ENCODE measurements at places on chromosomes 4 and X.
A peak's percentile ranks its signal among the peaks of the same experiment; 100 is the strongest.

- DNase-seq, result no peak
Observed at GRCh38 chr4:78292341-78292740, 235.2 kb downstream of the FRAS1 start.

DNA sequence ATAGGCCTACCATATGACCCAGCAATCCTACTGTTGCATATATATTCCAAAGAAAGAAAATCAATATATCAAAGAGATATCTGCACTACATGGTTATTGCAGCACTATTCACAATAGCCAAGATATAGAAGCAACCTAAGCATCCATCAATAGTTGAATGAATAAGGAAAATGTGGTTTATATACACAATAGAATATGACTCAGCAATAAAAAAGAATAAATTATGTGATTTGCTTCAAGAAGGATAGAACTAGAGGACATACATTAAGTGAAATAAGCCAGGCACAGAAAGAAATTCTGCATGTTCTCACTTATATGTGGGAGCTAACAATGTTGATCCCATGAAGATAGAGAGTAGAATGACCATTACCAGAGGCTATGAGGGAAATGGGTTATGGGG is 13.1 kb upstream of the FHIP1A start:
- DNase-seq, result no peak

- no peak for DNase-seq
Observed at GRCh38 chr4:164442180-164442579, 311.8 kb upstream of the SMIM31 start.

- peak; percentile 66 for DNase-seq
Observed at GRCh38 chr4:16843831-16844508, 54.5 kb downstream of the LDB2 start.

GRCh38 chr4:175092114-175092513 is 174.0 kb downstream of the ADAM29 start:
- DNase-seq, result no peak

DNA sequence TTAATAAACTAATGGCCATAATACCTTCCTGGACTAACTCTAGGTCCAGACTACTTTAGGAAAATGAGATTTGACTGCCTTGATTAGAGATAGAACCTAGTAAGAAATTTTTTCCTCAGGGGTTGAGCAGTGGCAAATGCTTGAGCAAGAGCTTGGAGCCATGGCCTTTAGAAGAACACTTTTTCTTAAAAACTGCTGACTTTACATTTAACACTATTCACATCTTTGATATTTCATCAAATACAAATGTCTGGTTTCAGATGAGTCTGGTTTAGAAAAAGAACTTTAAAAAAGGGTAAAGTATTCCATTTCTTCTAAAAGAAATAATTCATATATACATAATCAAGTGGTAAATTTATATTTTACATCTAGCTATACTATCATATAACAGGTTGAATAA is 680.9 kb upstream of the PITX2 start:
- DNase-seq, result no peak

GRCh38 chrX:2521092-2521926 is 20.5 kb upstream of the DHRSX start:
- DNase-seq, result no peak

- no peak for DNase-seq
Observed at GRCh38 chr4:163343604-163344146, at the start of gene NPY5R. Gene NPY5R, plus strand, starts transcription at chr4:163343892. Its CDS starts 6,382 bp downstream, at chr4:163350274.

DNA sequence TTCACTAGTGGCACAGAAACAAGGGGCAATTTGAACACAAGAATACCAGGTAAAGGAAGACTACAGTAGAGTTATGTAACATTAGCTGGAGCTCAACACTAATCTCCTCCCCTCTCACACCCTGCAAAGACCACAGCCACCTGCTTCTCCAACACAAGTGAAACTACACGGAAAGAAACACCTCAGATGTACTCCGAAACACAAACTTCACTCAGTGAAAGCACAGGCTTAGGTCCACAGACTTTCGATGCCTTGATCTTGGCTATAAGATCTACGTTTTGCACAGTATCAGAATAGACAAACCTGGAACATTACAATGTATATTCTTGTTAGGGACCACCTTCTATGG is 7.6 kb downstream of the ACSL1 start:
- DNase-seq, result no peak

GRCh38 chr4:59455751-59456150 is 1744.4 kb upstream of the ADGRL3 start:
- DNase-seq, result peak; percentile 3

DNA sequence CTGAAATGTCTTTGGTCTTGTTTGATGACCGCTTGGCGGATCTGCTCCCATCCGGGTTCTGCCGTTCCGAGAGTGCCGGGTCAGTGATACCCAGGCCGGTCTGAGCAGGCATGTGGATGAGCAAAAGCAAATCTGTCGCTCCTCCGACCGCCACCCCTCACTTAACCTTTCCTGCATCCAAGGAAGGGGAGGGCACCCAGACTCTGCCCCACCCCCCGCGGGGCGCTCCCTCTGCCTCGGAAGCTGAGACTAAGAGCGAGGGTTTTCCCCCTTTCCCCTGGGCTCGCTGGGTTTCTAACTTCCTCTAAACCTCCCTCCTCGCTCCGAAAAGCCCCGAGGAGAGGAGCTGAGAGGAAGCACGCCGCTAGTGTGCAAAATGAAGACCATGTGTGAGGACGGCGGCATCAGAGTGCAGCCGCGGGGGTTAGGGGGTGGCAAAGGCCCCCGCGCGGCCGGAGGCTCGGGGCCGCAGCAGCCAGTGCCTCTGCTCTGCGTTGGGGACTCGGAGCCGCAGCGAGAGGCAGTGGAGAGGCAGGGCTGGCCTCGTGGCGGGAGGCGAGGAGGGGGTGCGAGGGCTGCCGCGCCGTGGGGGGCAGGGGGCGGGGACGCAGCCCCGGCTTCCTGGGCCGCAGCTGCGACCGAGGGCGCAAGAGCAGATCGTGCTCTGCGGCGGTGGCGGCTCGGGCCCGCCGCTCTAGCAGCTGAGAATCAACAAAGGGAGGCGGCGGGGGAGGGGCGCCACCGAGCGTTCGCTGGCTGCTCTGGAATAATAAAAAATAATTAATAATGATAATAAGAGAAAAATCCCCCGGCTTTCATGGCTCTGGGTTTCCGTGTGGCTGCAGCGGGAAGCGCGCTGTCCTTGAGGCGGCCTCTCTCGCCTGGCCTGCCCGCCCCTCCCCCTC is 55.8 kb upstream of the BCOR start:
- DNase-seq, result no peak

DNA sequence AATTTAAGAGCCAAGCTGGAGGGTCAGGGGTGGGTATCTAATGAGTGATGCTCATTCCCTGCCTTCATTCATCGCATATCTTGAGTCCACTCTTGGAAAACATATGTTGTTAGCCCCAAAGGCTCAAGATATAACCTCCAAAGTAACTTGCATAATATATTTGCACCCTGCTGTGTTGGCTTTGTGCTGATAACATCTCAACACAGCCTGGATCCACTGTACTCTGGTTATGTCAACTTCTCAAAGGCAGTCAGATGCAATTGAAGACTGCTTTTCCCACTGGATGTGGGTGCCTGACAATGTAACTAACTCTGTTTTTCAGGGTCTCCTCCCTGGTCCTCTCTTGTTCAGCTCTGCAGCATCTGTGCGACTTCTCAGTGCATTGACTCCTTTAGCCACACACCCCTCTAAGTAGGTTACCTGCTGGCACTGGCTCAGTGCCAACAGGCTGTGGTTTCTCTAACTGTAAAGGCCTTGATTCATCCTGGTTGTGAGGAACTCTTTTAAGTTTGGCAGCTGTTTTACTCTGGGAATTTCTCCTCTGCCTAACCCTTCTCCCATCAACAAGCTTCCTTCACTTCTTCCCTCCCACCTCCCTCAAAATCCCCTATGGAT is 28.1 kb downstream of the SLC16A2 start:
- DNase-seq, result no peak

GRCh38 chr4:165204462-165204830 is 2.9 kb upstream of the KLHL2 start:
- no peak for DNase-seq

GRCh38 chr4:15198070-15198727 is 195.9 kb downstream of the CPEB2 start:
- DNase-seq, result no peak

DNA sequence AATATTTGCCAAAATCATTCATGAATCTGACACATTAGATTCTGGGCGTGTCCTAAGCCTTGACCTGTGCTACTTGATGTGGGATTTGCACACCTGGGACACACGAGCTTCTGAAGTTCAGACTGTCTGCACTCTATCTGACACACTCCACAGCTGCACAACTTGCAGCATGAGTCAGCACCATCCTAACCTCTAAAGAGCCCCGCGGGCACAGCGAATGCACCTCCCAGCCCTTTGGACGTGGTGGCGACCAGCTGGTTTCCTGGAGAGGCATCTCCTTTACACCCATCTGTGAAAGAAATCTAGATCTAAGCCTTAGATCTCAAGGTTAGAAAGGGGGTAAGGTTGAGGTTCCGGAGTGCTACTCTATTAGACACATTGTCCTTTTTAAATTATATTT is 69.2 kb downstream of the SORBS2 start:
- no peak for DNase-seq

DNA sequence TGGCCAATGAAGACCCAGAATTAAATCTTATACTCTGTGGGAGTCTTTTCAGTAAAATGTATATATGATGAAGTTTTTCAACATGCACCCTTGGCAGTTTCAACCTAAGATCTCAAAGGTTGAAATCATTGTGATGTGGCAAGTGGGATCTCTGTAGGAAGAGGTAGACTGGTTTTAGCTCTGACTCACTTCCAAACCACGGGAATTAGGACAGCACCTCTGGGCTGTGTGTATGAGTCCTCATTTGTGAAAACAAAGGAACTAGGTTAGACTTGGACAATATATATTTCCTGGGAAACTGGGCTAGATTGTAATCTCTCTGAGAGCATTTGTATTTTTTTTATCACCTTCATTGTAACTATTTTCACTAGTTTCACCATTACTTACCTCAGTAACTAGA is 333.0 kb downstream of the ADGRL3 start:
- peak; percentile 40 for DNase-seq

DNA sequence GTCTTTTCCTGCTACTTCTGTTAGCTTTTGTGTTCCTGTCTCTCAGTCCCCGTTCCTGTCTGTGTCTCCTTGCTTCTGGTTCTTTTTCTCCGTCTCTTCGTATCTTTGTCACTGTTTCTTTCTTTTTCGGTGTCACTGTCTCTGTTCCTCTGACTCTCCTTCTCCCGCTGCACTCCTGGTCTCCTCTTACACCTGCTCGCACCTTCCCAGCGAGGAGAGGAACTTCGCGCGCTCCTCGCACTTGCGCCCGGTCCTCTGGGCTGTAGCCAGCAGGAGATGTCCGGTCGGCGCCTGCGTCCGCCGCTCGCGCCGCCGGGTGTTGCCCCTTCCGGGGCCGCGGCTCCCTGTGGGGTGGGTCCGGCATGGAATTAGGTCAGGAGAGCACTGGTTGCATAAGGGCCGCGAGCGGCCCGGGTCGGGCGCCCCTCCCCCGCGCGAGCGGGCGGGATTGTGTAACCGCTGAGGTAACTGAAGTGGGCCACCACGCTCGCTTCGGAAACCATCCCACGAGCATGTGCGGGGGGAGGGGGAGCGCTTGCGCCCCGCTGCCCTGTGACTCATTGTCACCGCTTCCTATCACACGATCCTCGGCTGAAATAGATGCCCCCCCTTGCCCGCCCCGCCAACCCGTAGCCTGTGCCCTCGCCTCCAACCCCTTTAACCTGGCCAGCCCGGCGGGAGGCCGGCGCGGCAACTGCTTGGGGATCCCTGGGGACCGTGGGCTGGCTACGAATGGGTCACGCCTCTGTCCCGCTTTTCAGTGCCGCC is 1.6 kb downstream of the LONRF3 start:
- no peak for DNase-seq

DNA sequence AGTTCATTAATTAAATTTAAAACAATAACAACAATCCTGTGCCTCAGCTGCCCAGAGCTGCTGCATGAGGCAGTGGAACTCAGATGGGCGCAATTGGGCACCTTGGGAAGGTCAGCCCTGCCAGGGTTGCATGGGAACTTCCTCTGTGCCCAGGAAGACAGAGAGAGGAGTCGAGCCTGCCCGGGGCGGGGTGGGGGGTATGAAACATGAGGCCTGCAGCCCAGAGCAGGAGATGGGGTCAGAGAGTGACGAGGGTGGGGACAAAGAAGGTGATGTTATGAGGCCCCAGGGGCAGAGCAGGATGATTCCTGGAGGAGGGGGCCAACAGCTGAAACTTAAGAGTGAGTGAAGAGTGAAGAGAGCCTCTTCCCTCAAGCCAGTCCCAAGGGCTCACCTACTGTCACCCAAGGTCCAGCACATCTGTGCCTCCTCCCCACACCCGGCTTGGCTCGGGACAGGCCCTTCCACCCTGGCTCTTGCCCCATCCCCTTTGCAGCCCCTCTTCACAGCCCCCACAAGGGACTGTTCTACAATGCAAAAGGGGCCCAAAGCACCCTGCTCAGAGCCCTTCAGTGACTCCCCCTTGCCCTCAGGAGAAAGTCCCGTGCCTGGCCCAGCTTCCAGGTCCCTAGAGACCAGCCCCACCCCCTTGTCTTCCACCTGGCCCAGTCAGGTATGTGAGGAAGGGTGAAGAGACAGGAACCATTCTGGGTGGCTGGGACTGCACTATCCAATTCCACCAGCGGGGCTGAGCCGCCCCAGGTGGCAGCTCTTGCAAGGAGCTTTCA is 31.4 kb downstream of the HMX1 start:
- DNase-seq, result no peak

GRCh38 chrX:40663078-40663740 is 15.8 kb upstream of the CXorf38 start:
- no peak for DNase-seq

GRCh38 chr4:6811165-6811564 is 28.6 kb downstream of the KIAA0232 start:
- no peak for DNase-seq

GRCh38 chr4:13530823-13531624 is 13.3 kb downstream of the NKX3-2 start:
- DNase-seq, result no peak

GRCh38 chrX:19372547-19373331 is 29.0 kb downstream of the PDHA1 start:
- no peak for DNase-seq

- DNase-seq, result no peak
Observed at GRCh38 chr4:141174457-141174856, 41.2 kb upstream of the RNF150 start.

- no peak for DNase-seq
Observed at GRCh38 chr4:128454881-128455280, 167.3 kb upstream of the PGRMC2 start.

- no peak for DNase-seq
Observed at GRCh38 chrX:151983186-151983585, 8.7 kb upstream of the GABRE start.

Measured in non-pigmented ciliary epithelial cell (primary cell).